Activated CD4-positive, alpha-beta memory T cell treated with anti-CD3 and anti-CD28 coated beads, Interleukin-2, amount 10 ng/mL, durations not matched to agents 7 days and 5 days (primary cell): ENCODE measurements at places on chromosomes 12 and 14. TPM values are rescaled to one million over a fixed set of nuclear protein-coding genes. Genes with fewer than 3 reads are reported as not detected.

Gene GLRX5
- 30.4 TPM for total RNA-seq

Gene DNAL1
- total RNA-seq, result 6.8 TPM

Gene RD3L
- total RNA-seq, result not detected

Gene TAS2R31
- total RNA-seq, result 1.7 TPM

Gene AKAP3
- total RNA-seq, result 3.1 TPM
